Right lobe of liver (tissue), 6 donors: ENCODE measurements at places on chromosomes 5 and 9. TPM values are rescaled to one million over a fixed set of nuclear protein-coding genes. Genes with fewer than 3 reads are reported as not detected.

DNA sequence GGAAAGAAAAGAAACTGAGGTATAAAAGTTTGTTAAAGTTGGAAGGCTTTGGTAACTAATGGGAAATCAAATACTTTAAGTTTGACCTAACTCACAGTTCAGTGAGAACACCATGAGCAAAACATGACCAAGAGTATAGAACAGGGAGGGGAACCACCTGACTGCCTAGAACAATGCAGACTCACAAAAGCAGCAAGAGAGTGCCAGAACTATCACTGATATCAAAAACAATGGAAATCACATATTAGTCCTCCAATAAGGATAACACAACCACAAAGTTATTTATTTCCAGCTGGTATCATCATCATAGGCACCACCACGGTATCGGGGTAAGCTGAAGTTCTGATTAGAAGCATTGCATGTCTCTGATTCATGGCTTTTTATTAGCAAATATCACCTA lies 77.5 kb downstream of the TRPM6 start:
- H3K36me3 ChIP-seq = no peaks in the 10 kb centered on the region
- H3K4me1 ChIP-seq = no peaks in the 10 kb centered on the region
- H3K4me3 ChIP-seq = no peak overlapping the region
- no peak for DNase-seq
- H3K27ac ChIP-seq = no peak overlapping the region

DNA sequence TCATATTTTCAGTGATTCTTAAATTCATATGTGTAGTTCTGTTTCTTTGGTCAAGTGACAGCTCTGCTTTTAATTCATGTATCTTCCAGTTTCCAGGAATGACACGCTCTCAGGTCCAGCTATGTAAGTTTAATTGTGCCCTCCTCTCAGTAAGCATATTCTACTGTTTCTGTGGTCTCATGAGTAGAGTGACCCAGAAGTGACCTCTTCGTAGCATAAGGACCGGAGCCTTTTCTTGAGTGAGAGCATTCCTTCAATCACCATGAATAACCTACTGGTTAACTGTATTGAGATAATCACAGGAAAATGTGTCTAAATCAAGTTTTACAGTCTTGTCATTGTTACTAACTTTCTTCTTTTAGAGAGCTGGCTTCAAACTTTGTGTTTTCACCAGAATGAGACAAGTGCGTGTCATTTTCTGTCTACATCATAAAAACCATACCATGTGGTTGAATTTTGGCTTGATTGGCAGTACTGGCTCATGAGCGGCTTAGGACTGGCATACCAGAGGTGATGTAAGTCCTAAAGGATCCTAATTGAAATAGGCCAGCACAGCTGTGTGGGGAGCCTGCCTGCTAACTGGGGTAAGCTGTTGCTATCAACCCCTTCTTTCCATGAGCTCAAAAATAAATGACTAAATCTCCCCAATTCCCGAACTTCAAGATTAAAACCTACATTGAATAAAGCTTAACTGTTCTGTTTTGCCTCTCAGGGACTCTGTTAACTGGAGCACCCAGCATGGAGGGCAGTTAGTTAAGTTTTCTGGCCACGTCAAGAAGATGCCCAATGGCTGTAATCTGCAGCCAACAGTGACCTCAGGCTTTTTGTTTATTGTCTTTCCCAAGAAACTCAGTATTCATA lies 4.8 kb downstream of the ADAMTSL1 start:
- H3K36me3 ChIP-seq = no peaks in the 10 kb centered on the region
- no peak overlapping the region for H3K4me3 ChIP-seq
- no peaks in the 10 kb centered on the region for H3K4me1 ChIP-seq
- no peak overlapping the region for H3K27ac ChIP-seq
- H3K27me3 ChIP-seq = no peaks in the 10 kb centered on the region

- DNase-seq = no peak
- H3K4me1 ChIP-seq = no peaks in the 10 kb centered on the region
- H3K27me3 ChIP-seq = no peaks in the 10 kb centered on the region
- no peaks in the 10 kb centered on the region for H3K36me3 ChIP-seq
- no peak overlapping the region for H3K4me3 ChIP-seq
Measured at GRCh38 chr5:168649306-168649705, 70.1 kb upstream of the PANK3 start.

ACTBL2 gene
- total RNA-seq = not detected

STK32A gene
- total RNA-seq = 0.15 TPM

CSF2 gene
- total RNA-seq = not detected
